ENCODE measurements at places on chromosomes 16 and 17. TPM values are rescaled to one million over a fixed set of nuclear protein-coding genes. Genes with fewer than 3 reads are reported as not detected.

DNA sequence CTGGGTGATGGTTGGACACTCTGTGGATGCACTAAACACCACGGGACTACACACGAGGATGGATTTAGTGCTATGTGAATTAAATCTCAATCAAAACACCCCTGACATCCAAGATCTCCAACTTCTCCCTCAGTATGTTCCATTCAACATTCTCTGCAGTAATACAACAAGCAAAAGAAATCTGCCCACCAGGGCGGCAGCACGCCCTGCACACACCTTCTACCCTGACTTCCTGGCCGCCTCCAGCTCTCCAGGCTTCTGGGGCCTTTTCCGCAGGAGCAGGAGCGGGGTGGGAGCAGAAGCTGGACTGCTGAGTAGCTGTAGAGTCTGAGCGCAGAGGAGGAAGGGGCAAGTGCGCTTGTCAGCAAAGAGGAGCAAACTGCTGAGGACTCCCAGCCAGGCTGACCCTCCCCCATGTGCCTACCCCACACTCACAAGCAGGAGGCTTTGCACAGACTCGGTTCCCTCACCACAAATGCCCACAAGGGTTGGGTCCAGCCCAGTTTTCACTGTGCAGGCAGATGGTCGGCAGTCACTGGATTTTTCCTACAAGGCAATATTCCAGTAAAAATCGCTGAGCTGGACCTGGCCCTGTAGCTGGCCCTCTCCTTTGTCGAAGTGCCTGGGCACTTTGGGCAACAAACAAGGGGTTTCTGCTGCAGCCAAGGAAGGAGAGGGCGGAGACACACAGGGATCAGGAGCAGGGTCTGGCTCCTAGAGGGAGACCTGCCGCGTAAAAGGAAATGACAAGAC is 22.8 kb downstream of the ZDHHC7 start:
- no peak for DNase-seq

DNA sequence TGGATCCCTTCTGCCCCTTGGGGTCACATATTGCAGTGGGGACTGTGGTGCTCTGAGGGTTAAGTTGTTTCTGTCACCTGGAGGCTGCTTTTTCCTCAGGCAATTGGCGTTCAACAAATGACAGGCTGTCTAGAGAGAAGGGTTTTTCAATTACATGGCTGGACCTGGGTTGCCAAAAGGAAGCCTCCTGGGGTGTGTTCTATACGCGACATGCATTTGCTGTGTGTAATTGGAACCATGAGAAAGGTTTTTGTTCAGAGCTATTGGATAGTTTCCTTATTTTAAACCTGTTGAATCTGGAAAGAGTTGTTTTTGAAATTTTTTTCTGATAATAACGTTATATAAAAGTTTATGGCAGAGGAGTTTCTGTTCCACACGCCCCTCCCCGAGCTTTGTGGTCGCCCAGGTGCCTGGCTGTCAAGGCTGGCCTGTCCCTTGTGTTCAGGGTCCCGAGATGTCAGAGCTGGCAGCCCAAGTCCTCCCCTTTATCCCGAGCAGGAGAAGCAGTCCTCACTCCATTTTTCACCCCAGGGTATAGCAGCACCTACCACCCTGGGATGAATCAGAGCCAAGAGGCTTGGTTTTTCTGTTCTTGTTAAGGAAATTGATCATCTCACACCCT is 26.1 kb upstream of the ZNF750 start:
- DNase-seq, result no peak

DNA sequence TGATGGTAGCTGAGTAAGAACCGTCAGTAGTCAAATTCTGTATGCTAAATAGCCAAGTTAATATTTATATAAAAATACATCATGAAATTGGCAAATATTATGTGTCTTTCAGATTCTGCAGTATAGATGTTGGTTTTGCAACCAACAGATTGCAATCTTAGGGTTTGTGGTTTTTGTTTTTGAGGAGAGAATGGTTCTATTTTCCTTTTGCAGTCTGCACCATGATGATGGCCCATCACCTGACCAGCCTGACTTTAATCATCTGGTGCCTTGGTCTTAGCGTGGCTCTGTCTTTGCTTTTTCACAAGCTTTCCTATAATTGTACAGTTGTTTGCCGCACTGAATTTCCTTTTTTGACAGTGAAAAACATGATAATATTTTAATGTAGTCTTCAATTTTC is 50.7 kb downstream of the NUP93 start:
- no peak for DNase-seq

- peak; percentile 20 for DNase-seq
These were observed 155.5 kb downstream of the ZNF423 start for GRCh38 chr16:49700251-49701064.

DNA sequence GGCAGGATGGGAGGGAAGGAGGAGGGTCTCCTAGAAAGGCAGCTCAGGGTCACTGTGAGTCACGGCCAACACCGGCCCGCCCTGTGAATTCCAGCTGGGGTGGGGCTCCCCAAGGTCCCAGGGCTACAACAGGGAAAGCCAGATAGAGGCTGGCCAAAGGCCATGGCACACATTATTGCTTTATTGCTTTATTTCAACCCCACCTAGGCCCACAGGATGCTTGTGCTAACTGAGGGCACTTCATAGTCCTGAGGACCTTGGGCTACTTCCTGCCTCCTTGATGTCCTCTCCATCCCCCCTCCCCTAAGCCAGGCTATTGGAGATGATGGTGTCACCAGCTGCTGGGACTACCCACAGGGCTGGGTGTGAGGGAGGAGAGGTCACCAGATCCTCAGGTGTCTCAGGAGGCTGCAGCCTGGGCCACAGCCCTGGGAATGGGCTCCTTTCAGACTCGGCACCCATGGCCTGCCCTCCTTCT is 26.1 kb downstream of the LRRC75A start:
- DNase-seq, result no peak

DNA sequence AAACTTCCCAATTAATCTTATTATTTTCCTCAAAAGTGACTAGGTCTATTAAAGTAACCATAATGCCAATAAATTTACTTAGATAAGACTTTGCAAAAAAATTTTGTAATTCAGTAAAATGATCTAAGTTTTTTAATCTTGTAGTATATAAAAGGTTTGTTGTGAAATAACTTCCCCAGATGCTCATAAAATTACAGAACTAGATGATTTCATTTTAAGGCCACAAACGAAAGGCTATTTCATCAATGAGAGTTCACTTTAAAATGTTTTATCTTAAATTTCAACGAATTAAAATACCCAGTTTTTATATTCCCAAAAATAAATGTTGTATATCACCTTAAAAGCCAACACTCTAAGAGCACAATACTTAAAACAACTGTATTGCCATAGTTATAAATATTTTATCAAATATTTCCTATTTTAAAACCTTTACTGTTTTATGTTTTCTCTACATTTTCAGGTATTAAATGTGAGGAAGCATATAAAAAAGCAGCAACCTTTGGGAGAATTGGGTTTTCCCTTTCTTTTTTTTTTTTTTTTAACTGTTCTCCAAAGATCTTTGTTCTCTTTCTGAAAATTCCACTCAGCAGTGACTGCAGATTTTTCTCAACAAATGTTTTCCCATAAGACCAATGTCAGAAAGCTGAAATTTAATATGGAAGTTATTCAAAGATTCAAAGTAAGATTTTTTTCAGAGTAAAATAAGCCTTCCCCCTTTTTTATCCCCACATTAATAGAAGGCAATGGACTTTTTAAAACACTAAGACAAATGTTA is 169.9 kb downstream of the CYB561 start:
- no peak for DNase-seq

- no peak for DNase-seq
These were observed 26.8 kb downstream of the KATNIP start for GRCh38 chr16:27576729-27577128.

- no peak for DNase-seq
These were observed 609.8 kb downstream of the HS3ST4 start for GRCh38 chr16:26301516-26301915.

GRCh38 chr17:77645072-77646045 is 313.1 kb upstream of the TNRC6C start:
- no peak for DNase-seq

GRCh38 chr17:34257299-34257985 is 2.4 kb downstream of the CCL2 start:
- no peak for DNase-seq

- DNase-seq, result no peak
These were observed 10.0 kb upstream of the COPRS start for GRCh38 chr17:31869031-31869430.

- peak; percentile 78 for DNase-seq
These were observed 48.2 kb upstream of the MGAT5B start for GRCh38 chr17:76820039-76820438.

GRCh38 chr16:19757762-19758595 is 39.9 kb downstream of the IQCK start:
- no peak for DNase-seq

DNA sequence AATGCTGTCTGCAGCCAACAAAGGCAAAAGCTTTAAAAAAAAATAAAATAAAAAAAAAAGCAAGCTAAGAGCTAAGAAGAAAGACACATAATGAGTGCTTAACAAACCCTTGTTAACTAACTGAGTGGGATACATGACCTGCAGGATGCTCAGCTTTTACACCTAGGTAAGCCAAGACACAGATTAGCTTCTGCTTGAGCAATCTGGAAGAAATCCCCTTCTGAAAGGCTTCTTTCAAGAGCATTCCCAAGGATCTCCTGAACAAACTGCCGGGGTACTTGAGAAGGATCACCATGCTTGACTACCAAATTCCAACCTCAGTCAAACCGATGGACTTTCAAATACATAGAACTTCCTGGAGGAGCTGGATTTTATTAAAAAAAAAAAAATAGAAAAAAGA is 92.9 kb downstream of the SMG6 start:
- no peak for DNase-seq

DNA sequence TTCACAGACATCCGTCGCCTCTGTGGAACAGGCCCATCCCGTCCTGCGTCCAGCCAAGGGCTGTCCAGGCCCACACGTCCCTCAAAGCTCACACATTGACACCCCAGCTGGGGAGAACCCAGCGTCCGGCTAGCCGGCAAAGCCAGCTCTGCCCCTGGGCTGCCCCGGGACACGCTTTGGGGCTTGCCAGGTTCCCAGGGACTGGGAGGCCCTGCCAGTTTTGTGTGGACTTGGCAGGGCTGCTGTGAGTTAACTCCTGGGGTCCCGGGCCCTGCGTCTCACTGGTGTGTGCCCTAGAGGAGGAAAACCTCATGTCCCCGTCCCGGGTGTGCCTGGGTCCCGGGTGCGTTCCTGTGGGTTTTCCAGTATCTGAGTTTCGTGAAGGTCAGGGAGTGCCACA is 6.3 kb downstream of the SOX8 start:
- DNase-seq, result no peak

- no peak for DNase-seq
These were observed 18.8 kb downstream of the UTP18 start for GRCh38 chr17:51279183-51279582.

- no peak for DNase-seq
These were observed 80.3 kb downstream of the CDK5R1 start for GRCh38 chr17:32567086-32567485.

DNA sequence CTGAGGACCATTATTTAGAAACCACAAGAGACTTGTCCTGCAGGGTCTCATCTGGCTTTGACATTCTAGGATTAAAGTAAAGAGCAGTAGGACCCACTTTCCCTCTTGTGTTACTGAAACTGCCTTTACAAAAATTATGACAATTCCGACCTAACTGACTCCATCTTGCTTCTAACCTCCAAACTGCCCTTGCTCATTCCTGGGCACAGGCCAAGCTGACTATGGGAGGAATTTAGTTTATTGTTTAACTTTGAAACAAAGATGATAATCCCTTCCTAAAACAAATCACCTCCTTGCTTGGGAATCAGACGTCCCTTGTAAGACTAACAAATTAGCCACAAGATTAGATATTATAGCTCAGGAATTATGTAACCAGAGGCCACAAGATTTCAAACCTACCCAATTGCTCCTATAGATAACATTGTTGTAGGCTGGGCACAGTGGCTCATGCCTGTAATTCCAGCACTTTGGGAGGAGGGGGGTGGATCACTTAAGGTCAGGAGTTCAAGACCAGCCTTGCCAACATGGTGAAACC is 87.0 kb upstream of the FBXO47 start:
- no peak for DNase-seq

DNA sequence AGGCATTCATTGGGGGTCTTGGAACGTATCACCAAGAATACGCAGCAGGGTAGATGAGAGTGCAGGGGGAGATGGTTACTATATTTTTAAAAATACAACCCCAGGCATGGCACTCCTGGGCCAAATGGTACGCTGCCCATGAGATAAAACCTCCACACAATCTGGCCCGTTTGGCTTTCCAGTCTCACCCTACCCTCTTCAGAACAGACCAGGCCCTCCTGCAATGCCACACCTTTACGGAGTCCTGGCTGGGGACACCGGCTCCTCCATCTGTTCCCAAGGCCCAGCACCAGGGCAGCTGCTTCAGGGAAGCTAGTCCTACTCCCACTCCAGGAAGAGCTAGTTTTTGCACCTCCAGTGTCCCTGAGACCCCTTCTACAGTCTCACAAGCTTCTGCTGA is 24.4 kb downstream of the SNN start:
- DNase-seq, result no peak

GRCh38 chr16:3074860-3075522 is 9.6 kb downstream of the IL32 start:
- no peak for DNase-seq

DNA sequence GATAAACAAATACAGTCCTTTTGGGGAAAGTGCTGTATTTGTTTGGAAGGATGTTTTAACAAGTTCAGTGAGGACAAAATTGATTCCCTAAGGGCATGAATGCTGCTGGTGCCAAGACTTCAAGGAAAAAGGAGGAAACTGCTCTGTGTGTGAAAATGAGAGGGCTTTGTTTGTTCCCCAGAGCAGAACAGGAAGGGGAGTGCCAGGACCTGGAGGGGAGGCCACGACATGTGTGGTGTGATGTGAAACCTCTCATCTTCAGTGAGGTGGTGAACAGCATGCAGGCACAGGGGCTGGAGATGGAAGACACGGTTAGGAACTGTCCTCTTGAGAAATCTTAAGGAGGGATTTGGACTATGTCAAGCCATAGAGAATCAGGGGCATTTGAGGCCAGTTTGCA is 46.6 kb upstream of the GRIN2A start:
- no peak for DNase-seq

- peak; percentile 3 for DNase-seq
These were observed 451.3 kb downstream of the PMP22 start for GRCh38 chr17:14813649-14814370.

GRCh38 chr16:75918109-75918508 is 191.8 kb upstream of the CPHXL start:
- no peak for DNase-seq

GRCh38 chr17:30274887-30275286 is 16.9 kb downstream of the BLMH start:
- DNase-seq, result peak; percentile 34

DNA sequence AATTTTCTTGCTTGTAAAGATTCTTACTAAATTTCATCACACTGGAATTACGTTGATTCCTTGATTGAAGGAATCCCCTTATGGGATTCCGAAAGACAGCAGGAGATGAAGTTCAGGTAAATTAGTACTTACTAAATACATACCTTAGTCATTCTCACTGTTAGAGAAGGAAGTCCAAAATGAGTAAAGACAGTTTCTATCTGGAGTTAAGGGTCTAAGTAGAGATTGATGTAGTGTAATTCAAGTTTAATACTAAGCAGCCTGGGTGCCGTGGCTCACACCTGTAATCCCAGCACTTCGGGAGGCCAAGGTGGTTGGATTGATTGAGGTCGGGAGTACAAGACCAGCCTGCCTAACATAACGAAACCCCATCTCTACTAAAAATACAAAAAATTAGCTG is 9.6 kb downstream of the DDX42 start:
- no peak for DNase-seq

Gene KRT39
- not detected for total RNA-seq

Gene TMEM98
- 57.0 TPM for total RNA-seq

Gene ADAD2
- 0.54 TPM for total RNA-seq

Gene CBLN1
- total RNA-seq, result not detected

Gene CDR2L
- total RNA-seq, result 9.8 TPM

Gene LGALS9
- total RNA-seq, result 10.1 TPM

Gene SRCIN1
- 0.54 TPM for total RNA-seq

Gene GGT6
- total RNA-seq, result not detected

Gene POLR3K
- total RNA-seq, result 3.5 TPM

Gene DNASE1L2
- 4.5 TPM for total RNA-seq

Gene CUEDC1
- total RNA-seq, result 30.5 TPM

Data from thyroid gland (tissue), 4 donors.